Activated CD8-positive, alpha-beta memory T cell treated with anti-CD3 and anti-CD28 coated beads for 24 hours (primary cell): ENCODE measurements at places on chromosomes 6 and 20.

DNA sequence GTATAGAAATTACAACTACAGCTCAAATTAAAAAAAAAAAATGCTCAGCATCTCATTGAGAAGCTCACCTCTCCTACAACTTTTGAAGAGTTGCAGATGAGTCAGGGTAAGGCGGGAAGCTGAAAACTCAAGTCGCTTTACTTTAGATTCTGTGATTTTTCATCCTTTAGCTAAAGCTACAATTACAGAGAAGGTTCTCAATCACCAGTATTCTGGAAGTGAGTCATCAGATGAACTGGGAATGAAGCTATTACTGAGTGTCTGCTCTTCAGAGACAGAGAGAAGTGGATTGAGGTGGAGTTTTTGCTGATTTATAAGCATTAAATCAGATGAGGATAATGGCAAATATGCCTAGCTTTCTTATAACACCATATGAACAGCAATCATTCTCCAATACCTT lies 91.9 kb downstream of the TFAP2A start:
- no peak for DNase-seq

GRCh38 chr20:60897976-60898375 lies 354.1 kb upstream of the CDH4 start:
- no peak for DNase-seq

GRCh38 chr6:121333196-121333595 lies 1.1 kb downstream of the TBC1D32 start:
- no peak for DNase-seq

- no peak for DNase-seq
These were observed 96.8 kb upstream of the SLC35F1 start for GRCh38 chr6:117810269-117810668.

DNA sequence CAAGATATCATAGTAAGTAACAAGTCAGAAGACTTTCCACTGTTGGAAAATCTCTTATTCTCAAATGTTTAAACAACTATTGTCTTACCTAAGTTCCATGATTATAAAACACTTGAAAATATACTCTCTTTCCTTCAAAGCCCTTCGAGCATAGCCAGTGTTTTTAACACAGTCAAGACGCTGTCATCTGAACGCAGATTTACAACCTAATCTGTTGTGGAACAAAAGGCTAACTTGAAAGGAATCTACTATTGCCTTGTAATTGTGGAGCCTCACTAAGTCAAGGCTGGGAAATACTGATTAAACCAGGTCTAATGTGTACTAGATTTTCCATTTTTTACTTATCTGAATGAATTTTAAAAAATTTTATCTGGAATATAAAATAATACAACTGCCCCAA lies 205.8 kb downstream of the TRDN start:
- no peak for DNase-seq

DNA sequence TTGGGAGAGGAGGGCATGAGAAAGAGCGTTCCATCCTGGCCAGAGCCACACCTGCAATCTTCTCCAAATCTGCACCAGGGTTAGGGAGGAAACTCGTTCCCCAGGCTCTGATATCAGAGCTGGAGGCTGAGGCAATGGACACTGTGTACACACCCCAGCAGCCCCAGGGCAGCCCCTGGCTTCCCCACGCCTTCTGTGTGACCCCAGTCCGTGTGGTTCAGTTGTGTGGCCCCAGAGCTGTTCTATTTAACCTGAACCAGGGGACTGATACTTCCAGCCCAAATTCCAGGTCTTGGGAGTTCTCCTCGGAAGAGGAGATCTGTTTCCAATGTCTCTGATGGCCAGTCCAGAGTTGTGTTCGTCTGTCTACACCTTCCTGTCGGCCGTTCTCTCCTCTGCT lies 242.6 kb upstream of the EXOC2 start:
- no peak for DNase-seq

GRCh38 chr20:53050338-53050737 lies 78.2 kb downstream of the TSHZ2 start:
- DNase-seq: no peak

GRCh38 chr6:35321091-35321490 lies 21.3 kb upstream of the PPARD start:
- no peak for DNase-seq

- DNase-seq: no peak
These were observed 80.3 kb upstream of the CNKSR3 start for GRCh38 chr6:154590756-154591155.

- no peak for DNase-seq
These were observed 1104.6 kb upstream of the MAP3K7 start for GRCh38 chr6:91691449-91691848.

- DNase-seq: no peak
These were observed 116.5 kb upstream of the LAMP5 start for GRCh38 chr20:9397928-9398327.

DNA sequence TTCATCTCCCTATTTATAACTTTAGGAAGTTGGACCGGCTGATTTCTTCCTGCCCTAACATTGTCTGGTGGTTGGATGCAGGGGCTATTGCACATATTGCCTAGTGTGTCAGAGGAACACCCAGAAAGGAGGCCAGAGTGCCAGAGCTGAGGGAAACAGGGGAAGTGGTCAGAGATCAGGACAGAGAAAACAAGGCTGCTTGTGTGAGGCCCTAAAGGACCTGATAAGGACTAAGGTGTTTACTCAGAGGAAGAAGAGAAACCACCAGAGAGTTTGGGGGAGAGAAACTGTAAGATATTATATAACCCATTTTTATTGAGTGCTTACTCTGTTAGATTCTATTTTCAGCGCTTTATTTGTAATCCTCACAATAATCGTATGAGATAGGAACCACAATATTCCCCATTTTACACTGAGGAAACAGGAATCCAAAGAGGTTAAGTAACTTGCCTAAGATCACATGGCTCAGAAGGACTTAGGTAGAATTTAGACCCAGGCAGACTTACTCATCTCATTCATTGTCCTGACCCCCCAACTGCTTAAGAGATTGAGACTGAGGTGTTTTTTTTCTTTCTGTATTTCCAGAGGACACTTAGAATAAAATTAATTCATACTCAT lies 54.0 kb upstream of the REV3L start:
- no peak for DNase-seq

DNA sequence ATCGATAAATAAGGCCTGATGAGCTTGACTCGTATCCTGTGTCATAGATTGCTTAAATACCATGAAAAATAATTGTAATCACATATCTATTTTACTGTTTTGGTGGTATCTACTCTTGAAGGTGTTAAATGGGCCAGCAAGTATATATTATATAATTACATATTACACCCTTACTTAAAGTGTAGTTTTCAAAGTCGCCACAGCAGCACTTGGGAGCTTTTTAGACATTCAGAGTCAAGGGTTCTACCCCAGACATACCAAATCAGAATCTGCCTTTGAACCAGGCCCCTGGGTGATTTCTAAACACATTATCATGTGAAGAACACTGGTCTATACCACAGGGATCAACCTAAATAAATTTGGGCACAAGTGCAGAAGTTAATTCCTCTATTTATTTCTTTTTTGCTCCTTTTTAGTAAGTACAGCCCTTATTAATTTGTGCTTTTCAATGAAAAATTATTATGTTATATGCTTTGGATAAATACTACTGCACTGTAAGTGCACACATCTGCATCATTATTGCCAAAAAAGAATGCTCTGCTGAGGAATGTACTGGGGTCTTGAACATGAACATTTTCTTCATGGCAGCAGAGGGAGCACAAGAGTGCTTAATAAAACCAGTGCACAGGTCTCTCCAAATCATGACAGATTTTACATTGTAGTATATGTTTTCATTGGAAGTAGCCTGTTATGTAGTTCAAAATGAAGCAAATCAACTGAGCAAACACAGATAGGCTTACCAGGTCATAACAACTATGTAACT lies 3.1 kb upstream of the ATXN1 start:
- no peak for DNase-seq

GRCh38 chr6:28353356-28353755 lies 3.6 kb downstream of the ZKSCAN3 start:
- DNase-seq: no peak

DNA sequence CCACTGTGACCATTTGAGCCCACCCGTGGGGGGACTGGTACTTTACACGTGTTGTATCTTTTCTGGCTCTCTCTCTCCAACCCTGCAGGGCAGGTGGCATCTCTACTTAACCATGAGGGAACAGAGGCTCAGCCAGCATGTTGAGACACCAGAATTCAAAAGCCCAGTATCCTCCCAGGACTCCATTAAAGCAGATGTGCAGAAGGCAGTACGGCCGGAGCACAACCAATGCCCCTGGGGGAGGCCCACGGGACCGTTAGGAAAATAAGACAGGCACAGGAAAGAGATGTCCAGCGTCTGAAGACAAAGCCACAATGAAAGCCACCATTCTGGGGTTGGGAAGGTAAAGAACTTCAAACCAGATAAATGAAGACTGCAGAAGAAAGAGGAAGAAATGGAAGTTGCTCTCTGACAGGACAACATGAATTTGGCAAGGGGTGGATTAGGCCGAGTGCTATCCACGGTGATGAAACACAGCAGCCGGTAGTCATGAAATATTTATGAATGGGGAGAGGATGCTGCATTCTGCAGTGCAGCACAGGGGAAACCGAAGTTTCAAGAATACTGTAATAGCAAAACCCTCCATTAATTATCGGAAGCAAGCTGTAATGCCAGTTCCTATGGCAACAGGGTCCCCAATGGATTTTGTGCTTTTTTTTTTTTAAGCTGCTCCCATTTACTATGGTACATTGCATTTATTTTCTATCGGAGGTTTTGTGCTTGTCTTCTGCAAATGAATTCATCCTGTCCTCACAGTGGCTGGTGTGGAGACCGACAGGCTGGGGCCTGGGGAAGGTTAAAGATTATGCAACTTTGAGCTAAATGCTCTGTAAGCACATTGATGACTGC lies 179.4 kb downstream of the NRN1 start:
- DNase-seq: no peak

GRCh38 chr6:142702501-142703460 lies 242.2 kb downstream of the HIVEP2 start:
- no peak for DNase-seq

GRCh38 chr6:121897337-121897760 lies 461.9 kb downstream of the GJA1 start:
- DNase-seq: no peak

DNA sequence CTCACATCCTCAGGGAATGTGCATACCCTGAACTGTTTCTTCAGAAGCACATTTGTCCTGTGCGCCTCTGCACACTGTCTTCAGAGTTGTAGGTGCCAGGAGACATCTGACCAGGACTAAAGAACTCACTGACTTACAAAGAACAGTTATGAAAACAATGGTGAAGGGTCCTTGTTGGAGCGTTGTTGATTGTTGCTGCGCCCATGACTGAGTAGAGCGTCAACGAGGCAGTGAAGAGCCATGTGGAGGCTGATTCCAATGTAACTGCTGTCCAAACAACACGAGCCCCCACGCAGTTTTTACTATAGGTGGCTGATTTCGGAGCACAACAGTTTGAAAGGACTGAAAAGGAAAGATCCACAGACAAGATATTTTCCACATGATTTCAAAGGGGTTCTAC lies 380.3 kb downstream of the CDH26 start:
- no peak for DNase-seq

DNA sequence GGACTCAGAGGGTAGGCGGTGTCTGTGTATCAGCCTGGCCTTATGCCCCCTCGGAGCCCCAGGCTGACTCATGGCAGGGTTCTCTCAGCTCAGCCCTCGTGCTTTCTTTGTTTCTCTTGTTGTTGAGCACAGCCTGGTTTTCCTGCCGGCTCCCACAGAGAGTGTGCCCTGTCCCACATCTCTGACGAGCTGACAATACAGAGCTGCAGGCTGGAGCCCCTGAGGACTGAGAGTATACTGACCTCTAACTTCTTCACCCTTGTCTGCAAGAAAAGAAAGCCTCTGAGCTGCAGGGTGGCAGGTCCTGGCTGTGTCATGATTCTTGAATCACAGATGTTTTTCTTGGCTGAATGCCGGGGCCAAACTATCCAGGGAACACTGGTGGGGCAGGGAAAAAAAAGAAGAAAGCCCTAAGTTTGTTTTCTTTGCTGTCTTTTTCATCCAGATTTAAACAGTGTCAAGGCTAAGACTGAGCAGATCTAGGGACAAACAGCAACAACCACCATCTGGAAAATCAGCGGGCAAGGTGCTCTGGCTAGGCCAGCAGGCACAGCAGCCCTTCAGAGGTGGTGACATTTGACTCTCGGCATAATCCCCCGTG lies 63.3 kb upstream of the ZNF133 start:
- no peak for DNase-seq

DNA sequence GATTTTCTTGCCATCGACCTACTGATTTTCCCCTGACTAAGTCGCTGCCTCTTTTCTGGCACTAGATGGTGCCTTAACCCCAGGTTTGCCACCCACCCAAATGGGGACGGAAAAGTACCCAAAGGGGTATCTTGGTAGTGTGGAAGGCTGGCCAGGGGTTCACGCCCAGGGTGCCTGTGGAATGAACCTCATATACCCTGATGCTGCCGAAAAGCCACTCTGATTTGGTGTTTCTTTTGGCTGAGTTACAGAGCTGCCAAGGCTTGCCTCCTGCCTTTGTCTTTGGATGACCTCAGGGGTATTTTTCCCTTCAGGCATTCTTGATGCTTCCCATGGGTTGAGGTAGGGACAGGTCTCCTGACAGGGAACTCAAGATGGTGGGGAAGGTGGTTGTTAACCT lies 78.1 kb downstream of the MAP3K7 start:
- DNase-seq: no peak

GRCh38 chr6:151326116-151326825 lies 65.1 kb downstream of the ZBTB2 start:
- DNase-seq: no peak

GRCh38 chr6:90197854-90198496 lies 98.7 kb downstream of the BACH2 start:
- no peak for DNase-seq

DNA sequence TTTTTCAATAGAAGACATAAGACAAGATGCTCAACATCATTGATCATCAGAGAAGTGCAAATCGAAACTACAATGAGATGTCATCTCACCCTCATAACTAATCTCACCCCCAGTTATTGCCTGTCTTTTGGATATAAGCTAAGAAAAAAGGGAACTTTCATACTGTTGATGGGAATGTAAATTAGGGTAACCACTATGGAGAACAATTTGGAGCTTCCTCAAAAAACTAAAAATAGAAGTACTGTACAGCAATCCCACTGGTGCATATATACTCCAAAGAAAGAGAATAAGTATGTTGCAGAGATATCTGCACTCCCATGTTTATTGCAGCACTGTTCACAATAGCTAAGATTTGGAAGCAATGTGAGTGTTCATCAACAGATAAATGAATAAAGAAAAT lies 26.4 kb upstream of the PHF3 start:
- DNase-seq: no peak

DNA sequence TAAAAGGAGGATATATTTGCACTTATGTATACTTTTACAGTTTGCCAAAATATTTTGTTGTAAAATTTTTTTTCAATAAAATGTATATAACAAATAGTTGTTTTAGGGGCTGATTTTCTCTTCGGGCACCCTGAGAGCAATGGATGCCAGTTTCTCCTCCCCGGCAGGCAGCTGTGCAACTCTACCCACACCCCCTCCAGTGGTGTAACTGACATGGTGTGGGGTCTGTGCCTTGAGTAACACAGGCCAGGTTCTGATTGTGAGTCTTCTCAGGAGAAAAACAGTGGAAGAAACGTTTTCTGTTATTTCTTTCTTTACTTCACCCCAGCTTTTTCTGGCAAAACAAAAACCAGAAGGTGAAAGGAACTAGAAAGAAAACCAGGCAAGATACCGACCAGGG lies 6.1 kb downstream of the FOXF2 start:
- DNase-seq: no peak
